Fibroblast of skin of abdomen (primary cell): ENCODE measurements at places on chromosomes 16 and 17.

DNA sequence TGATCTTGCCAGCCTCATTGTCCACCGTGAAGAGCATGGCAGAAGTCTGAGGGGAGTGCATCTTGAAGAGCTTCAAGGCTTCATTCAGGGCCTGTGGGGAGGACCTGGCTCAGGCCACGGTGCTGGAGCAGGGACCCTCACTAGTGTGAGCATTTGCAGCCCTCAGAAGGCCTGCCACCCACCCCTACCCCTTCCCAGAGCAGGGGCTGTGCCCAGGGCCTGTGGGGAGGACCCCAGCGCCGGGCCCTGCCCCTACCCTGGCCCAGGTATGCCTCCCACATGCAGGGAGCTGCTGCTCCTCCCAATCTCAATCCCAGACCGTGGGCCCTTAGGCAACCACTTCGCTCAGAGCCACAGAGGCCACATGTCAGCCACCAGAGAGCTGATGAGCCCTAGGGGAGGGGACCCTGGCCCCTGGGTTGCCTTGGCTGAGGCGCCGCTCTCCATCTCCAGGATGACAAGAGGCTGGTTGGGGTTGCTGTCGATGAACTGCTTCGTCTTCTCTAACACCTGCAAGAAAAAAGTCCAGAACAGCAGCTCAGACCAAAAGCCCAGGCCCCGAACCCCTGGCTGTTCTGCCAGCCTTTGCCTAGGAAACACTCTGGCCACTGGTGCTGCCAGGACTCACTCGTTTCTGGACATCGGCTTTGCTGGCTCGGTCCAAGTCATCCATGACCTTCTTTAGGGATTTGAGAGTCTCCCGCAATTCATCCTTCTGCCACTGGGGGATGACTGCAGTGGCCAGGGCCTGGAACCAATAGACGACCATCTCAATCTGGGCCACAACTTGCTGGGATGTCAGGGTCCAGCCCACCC is 1.8 kb upstream of the EXOSC6 start:
- peak; percentile 18 for DNase-seq

DNA sequence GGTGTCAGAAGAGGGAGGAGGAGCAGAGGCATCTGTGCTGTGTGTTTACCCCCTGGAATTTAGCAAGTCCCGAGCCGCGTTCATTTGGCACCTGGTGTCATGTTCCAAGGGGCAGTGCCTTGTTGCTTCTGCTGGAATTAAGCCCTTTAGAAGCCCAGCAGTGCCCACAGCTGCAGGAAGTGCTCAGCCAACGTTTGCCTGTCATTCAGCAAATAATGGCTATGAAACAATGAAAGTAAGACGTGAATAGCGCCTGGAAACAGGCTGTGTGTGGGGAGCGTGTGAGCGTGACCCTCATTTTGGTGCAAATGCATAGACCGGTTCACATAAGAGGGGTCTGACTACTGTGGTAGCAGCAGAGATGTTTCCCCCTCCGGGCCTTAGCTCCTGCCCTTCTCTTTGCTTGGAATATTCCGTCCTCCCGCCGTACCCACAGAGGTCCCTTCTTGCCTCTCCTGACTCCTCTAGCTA is 5.8 kb upstream of the ATP2C2 start:
- no peak for DNase-seq

GRCh38 chr17:11644265-11645212 is 46.3 kb downstream of the DNAH9 start:
- DNase-seq: peak; percentile 59

DNA sequence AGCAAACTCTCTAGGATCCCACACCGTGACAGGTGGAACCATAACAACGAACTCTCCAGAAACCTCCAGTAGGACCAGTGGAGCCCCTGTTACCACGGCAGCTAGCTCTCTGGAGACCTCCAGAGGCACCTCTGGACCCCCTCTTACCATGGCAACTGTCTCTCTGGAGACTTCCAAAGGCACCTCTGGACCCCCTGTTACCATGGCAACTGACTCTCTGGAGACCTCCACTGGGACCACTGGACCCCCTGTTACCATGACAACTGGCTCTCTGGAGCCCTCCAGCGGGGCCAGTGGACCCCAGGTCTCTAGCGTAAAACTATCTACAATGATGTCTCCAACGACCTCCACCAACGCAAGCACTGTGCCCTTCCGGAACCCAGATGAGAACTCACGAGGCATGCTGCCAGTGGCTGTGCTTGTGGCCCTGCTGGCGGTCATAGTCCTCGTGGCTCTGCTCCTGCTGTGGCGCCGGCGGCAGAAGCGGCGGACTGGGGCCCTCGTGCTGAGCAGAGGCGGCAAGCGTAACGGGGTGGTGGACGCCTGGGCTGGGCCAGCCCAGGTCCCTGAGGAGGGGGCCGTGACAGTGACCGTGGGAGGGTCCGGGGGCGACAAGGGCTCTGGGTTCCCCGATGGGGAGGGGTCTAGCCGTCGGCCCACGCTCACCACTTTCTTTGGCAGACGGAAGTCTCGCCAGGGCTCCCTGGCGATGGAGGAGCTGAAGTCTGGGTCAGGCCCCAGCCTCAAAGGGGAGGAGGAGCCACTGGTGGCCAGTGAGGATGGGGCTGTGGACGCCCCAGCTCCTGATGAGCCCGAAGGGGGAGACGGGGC is 1.3 kb downstream of the SPN start:
- no peak for DNase-seq

- peak; percentile 43 for DNase-seq
Measured at GRCh38 chr17:81517339-81518112, 4.9 kb upstream of the ACTG1 start.

DNA sequence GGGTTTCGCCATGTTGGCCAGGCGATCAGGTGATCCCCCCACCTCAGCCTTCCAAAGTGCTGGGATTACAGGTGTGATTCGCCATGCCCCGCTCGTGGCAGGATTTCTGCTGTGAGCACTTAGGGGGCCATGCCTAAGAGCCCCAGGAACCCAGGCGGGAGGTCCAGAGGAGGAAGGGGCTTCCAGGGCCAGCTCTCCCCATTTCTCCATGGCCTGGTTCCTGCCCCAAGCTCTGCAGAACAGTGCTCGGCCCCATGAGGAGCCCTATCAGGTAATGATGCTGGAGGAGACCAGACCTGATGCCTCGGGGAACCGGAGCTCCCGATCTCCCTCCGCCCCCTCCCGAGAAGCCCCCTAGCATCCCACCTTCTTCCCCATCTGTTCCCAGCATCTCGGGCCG is 53.6 kb downstream of the RMI2 start:
- no peak for DNase-seq

DNA sequence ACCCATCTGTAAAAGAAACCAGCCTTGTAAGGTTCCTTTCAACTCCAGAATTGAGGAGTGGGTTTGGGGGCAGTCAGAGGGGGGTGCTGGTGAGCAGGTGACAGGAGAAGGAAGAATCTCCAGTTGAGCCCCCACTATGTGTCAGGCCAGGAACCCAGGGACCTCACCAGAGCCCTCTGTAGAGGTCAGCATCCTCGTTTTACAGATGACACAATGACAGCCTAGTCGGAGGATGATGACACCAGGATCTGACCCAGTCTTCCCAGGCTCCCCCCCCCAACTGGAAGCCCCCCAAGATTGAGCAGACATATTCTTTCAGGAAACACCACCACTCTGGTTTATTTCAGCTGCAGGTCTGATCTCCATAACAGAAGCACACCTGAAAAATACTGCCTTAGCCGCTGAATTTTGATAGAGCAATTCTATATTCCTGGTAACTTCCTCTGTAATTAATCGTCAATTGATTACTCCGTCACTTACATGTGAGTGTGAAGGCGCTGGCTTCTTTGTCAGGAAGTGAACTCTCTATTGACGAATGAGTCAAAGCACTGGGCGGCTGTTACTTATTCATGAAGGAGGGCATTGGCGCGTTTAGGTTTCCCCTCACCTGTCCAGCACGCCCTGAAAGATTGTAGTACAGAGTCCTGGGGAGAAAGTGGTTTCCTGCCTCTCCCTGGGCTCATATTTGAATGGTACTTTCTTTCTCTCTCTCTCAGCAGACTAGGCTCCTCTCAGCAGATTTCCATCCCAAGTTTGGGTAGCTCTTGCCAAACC is 21.2 kb downstream of the SOCS3 start:
- DNase-seq: no peak

DNA sequence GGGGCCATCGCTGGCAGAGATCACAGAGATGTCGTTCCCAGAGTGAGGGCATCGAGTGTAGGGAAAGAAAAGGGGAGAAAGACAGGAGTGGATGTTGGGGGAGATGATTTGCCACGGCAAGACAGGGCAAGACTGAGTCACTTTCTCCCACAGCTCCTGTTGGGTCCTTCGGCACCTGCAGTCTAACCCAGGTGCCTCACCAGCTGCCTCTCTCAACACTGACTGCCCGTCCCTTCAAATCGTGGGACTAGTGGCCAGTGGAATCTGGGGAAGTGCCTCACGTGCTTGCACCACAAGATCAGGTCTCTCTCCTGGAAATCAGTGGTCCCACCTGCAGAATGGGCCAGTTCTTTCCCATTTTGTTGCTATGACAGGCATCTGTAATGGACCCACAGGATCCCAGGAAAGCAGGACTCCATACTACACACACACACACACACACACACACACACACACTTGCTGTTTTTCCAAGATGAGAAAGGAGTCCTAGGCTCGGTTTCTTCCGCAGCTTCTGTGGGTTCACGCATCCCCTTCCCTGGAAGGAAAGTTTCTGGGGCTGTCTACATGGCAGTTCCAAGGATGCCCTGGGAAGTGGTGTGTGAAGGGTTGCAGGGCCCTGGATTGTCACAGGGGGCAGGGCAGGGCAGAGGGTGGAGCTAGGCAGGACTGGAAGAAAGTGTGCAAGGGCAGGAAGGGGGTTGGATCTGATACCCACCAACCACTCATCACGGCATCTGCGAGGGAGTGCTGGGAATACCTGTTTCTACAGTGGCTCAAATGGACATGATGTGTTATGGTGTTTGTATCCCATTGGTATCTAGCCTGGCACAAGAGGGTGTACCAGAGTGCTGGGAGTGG is 10.2 kb upstream of the CBX8 start:
- no peak for DNase-seq

DNA sequence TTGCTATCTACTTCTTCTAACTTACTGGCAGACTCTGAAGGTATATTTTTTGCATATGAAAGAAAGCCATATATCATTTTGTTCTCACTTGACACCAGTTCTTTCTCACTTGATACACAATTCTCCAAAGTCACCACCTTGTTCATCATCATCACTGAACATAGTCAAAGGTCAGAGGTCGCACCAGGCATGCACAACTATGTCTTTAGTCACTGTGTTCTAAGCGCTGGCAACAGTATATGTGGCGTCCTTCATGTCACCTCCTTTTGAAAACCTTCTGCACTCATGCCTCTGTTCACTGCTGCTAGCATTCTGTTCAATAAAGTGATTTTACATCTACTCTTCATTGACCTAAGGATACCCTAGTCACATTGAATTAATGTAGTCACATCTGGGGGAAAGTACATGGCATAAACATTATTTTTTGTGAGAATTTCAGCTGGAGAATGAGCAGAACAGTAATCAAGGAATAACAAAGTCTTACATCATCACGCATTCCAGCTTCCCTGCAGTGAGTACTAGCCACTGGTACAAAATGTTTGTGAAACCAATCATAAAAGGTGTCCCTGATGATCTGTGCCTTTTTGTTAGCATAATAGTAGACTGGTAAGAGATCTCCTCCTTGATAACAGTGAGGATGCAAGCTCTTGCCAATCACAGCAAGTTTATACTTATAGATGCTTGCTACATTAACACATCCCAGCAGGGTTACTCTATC is 20.5 kb upstream of the TBX4 start:
- DNase-seq: no peak

DNA sequence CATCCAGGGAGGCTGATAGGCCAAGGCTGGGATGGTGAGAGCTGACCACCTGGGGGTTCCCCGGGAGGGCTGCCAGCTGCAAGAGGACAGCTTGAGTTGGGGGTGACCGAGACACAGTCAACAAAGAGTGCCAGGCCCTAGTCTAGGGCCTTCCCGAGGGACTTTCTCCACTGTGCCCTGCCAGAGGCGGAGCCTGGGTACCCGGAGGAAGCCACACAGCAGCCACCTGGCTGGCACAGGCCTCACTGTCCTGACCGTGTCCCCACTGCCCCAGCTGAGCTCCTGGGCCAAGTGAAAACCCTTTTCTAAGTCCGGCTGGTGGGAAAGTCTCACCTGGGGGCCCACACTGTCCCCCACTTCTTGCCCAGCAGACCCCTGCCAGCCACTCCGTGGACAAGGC is 71.9 kb upstream of the GSE1 start:
- DNase-seq: no peak

DNA sequence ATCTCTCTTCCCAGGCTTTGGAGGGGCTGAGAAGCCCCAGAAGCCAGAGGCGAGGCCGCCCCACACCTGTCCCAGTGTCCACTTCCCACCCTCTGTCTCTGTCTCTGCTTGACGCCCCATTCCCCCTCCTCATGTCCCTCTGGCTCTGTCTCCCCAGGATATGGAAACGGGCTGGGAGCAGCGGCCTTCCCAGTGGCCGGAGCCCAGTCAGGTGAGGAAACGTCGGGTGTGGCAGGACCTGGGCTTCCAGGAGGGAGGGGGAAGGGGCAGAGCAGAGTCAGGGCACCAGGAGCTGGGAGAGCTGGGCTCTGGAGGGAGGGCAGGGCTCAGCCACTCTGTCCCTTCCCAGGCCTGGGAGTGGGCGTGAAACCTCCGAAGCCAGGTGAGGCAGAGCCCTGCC is 10.6 kb upstream of the PKMYT1 start:
- no peak for DNase-seq

- DNase-seq: no peak
Measured at GRCh38 chr17:74711058-74711824, 1.5 kb downstream of the CD300LF start.

GRCh38 chr16:75206749-75207451 is at the start of gene CTRB2:
TSS of gene CTRB2 (minus strand) at chr16:75207161. CDS start at chr16:75207141, 20 bp downstream.
- DNase-seq: no peak

- DNase-seq: no peak
Measured at GRCh38 chr17:44338702-44339101, 6.4 kb upstream of the GRN start.

DNA sequence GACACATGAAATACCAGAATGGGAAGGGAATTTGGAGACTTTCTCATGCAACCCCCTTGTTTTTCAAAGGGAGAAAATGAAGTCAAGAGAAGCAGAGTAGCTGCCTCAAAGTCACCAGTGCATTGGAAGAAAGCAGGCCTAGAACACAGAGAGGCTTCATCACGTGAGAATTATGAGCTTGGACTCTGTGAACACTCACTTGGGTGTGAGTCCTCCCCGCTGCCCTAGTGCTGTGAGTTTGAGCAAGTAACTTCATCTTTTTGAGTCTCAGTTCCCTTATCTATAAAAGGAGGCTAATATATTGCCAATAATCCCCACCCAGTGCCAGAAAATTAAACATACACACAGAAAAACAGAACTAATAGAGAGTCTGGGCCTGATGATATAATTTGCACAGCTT is 315.8 kb downstream of the XYLT1 start:
- DNase-seq: no peak

- peak; percentile 17 for DNase-seq
Measured at GRCh38 chr17:2449486-2449885, 48.6 kb upstream of the MNT start.
